ENCODE measurements at places on chromosomes 7 and 10.

- peak; percentile 27 for DNase-seq
These were observed 654 bp downstream of the ALKBH4 start for GRCh38 chr7:102463841-102464576.

DNA sequence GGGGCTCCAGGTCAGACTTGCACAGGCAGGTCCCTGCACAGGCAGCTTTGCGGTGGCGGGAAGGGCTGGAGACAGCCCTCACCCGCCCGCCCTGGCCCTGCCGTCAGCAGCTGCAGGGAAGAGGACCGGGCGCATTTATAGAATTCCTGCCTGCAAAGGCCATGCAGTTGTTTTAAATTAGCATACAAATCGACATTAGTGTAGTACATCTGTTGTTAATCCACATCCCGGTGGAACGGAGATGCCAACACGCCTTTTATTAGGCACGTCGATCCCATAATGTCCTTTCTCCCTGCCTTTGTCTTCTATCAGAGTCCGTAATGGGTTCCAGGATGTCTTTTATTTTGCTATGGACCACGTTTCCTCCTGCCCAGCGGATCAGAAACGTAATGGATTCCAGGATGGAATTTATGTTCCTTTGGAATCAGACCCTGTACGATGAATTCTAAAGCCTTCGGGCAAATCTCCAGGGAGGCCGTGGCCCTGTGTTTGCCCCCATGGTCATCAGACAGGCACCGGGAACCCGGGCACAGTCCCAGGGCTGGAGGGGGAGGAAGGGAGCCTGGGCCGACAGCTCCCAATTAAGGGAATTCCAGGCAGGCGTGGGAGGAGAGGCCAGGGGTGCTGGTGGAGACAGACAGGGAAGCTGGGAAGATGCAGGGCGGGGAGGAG lies 123.9 kb downstream of the COL26A1 start:
- DNase-seq: no peak

GRCh38 chr7:7292608-7293007 lies 110.3 kb downstream of the C1GALT1 start:
- no peak for DNase-seq

GRCh38 chr7:41925946-41926345 lies 223.1 kb upstream of the INHBA start:
- no peak for DNase-seq

GRCh38 chr10:94423627-94424026 lies 21.3 kb downstream of the TBC1D12 start:
- no peak for DNase-seq

DNA sequence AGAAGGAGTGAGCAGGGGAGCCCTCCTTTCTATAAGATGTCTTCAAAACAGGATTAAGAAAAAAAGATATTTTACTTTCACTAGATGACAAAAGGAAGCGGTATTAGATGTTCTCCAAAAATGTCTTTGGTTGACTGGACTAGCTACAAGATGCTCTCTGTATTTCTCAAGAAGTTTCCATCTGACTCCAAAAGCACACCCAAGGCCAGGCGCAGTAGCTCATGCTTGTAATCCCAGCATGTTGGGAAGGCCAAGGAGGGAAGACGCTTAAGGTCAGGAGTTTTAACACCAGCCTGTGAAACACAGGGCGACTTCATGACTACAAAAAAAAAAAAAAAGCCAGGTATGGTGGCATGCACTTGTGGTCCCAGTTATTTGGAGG lies 84.5 kb downstream of the PIP4K2A start:
- DNase-seq: no peak

- DNase-seq: no peak
These were observed 82.0 kb downstream of the TMEM168 start for GRCh38 chr7:112708236-112708635.

GRCh38 chr7:83280671-83281070 lies 118.0 kb upstream of the PCLO start:
- DNase-seq: no peak

- no peak for DNase-seq
These were observed 17.6 kb downstream of the BCCIP start for GRCh38 chr10:125840955-125841354.

GRCh38 chr10:125035588-125036295 lies 93.8 kb downstream of the ZRANB1 start:
- DNase-seq: peak; percentile 19

- DNase-seq: no peak
These were observed 44.7 kb upstream of the PITRM1 start for GRCh38 chr10:3217301-3217700.

- DNase-seq: no peak
These were observed 122.0 kb upstream of the AHR start for GRCh38 chr7:17176371-17177032.
